ENCODE measurements at places on chromosomes 2 and 18. TPM values are rescaled to one million over a fixed set of nuclear protein-coding genes. Genes with fewer than 3 reads are reported as not detected.
A peak's percentile ranks its signal among the peaks of the same experiment; 100 is the strongest.

DNA sequence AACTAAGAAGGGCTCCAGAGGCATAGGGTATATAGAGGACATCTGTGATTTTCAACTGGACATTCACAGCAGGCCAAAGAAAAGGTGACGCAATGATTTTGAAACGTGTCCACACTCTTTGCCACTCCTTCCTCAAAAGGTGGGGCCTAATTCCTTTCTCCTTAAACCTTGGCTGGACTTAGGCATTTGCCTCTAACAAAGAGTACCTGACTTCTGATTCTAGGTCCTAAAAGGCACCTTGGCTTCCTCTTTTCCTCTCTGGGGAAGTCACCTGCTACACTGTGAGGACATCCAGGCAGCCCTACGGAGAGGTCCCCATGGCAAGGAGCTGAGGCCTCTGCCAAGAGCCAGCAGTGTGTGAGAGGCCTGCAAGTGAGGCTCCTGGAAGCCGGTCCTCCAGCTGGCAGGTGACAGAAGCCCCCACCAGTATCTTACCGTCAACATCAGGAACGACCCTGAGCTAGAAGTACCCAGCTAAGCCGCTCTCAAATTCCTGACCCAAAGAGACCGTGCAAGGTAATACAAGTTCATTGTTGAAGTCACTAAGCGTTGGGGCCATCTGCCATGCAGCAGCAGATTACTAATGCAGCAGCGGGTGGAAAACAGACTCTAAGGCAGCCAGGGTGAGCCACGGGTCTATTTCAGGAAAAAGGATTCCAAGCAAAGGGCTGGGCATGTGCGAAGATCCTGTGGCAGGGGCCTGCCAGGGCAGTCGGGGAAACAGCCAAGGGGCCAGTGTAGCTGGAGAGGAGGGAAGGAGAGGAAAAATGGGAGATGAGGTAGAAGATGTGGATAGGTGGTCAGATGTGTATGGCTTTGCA lies 7.4 kb upstream of the HES6 start:
- no peak for DNase-seq

GRCh38 chr2:127694986-127695385 lies 6.3 kb upstream of the SFT2D3 start:
- DNase-seq: no peak

- no peak for DNase-seq
Observed at GRCh38 chr2:101690547-101691152, 6.9 kb upstream of the MAP4K4 start.

Gene SCYGR4
- 1.3 TPM for total RNA-seq

DNA sequence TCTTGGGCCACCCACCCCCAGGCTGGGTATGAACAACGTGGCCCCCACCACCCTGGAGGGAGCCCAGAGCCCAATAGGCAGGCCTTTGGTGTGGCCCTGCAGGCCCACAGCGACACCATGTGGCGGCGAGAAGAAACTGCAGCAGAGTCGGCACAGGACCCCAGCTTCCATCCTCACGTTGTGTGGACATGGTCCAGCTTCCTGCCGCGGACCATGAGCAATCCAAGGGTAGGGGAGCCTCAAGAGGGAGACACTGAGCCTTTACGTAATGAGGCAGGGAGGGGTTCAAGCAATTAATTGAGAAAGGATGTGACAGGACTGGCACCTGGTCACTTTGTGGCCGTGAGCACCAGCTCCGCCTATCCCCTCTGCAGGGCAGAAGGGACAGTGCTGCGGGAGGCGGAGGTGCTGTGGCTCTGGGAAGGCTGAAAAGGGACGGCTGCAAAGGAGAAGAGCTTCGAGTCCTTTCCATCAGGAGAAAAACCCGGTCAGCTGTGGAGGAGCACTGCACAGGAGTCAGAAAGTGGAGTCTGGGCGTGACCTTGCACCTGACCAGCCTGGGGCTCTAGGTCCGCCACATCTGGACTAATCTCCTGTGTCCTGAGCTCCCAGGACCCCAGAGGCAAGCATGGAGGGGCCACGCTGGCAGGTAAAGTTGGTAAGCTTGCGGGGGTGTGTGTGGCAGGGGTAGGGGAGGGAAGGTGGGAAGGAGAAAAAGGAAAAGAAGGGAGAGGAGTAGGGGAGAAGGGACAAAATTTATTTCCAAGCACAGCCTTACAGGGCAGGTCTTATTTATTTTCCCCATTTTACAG lies 44.9 kb downstream of the TMEM37 start:
- DNase-seq: peak; percentile 75

- DNase-seq: peak; percentile 33
Observed at GRCh38 chr18:2891526-2892431, 45.0 kb downstream of the EMILIN2 start.

Gene SCTR
- total RNA-seq: not detected

DNA sequence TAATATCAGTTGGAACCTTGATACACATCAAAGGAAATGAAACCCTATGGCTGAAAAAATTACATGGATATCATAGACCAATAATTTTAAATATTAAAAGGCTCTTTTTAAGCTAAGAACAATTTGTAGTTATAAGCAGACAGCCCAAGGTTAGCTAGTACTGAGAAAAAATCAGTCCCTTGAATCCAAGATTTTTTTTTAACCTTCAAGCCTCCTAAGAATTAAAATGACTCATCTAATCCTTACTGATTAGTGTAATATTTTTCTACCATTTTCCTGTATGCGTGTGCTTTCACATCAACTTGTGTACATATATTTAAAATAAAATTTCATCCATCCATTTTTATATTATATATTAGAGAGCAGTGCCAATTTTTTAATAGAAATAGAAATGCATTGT lies 1004.9 kb upstream of the ZEB2 start:
- DNase-seq: no peak

- no peak for DNase-seq
Observed at GRCh38 chr18:69282371-69282770, 118.3 kb upstream of the DOK6 start.

GRCh38 chr18:12934454-12935071 lies 13.2 kb upstream of the SEH1L start:
- DNase-seq: peak; percentile 85

DNA sequence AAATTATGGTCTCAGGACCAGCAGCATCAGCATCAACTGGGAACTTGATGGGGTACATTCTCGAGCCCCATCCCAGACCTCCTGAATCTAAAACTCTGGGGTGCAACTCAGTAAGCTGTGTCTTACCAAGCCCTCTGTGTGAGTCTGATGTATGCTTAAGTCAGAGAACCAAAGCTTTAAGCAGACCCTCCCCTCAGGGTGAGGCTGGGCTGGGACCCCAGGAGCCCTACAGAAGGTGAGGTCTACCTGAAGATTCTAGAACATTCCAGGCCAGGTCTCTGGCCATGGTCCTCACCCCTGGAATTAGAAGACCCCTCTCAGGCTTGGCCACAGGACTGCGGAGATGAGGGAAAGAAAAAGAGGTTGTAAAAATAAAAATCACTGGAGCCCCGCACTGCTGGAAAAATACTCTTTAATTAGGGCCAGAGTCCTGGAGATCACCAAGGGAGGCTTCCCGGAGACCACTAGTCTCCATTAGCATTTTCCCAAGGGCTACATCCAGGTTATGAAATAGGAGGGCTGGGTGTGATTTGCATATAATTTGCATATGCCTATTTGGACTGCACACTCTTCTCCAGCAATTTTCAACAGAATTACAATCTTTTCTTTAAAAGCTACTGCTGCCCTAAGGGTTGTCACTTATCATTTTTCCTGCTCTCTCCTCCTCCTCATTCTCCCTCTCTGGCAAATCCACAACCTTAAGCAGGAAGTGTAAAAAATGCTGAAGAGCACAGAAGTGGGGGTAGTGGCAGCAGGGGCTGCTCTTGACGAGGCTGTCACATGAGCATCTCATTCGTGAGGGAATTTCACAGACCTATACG lies 100.2 kb downstream of the ZBTB7C start:
- peak; percentile 26 for DNase-seq

DNA sequence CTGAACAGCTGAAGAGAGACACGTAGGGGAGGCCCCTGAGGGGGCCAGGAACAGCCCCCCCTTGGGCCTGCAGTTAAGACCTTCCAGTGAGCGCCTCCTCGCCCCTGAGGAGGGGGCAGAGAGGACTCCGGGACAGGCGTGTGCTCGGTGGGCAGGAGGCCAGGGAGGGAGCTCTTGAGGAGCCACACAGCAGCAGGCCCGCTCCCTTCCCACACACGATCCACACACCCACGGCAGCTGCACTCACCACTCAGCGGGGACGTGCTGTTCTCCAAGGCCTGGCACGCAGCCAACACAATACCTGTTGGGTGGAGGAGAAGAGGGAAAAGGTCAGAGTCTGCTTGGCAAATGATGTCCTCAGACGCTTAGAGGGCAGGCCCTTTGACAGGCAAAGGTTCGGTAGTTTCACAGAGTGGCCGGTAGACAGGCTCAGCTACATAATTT lies 39.0 kb downstream of the TGFA start:
- DNase-seq: no peak

- no peak for DNase-seq
Observed at GRCh38 chr18:22428672-22429071, 11.0 kb upstream of the CTAGE1 start.

- no peak for DNase-seq
Observed at GRCh38 chr18:4631239-4631638, 176.1 kb upstream of the DLGAP1 start.

DNA sequence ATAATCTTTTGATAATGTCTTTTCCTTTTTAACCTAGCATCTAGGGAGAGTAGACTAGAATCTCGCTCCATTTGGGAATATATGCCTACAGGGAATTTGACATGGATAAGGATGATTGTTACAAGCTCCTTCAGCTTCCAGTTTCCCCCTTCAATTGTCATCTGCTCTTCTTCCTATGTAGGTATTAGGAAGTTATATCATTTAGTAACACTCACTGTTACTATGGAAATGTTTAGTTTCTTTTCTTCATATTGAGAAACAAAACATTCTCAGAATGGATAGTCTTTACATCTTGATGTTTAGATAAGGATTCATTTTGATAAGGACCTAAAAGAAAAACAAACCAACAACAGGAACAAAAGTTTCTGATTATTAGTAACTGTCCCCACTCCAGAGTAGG lies 127.6 kb downstream of the PHLPP1 start:
- no peak for DNase-seq

DNA sequence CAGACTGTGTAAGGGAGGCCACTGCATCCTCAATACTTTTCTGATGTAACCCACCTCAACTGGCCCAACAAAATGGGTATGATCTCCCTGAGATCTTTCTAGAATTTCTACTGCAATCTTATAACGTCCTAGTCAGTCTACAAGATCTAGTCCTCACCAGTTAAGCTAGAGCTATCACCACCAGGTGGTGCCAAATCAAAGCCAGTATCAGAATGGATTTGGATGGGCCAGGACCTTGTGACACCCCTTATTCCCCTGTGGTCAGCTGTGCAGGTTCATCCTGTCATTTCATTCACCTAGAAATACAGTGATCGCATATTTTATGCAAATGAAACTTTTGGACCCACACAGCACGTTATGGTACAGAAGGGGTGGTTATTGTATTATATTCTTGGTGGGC lies 90.3 kb downstream of the OLA1 start:
- no peak for DNase-seq

DNA sequence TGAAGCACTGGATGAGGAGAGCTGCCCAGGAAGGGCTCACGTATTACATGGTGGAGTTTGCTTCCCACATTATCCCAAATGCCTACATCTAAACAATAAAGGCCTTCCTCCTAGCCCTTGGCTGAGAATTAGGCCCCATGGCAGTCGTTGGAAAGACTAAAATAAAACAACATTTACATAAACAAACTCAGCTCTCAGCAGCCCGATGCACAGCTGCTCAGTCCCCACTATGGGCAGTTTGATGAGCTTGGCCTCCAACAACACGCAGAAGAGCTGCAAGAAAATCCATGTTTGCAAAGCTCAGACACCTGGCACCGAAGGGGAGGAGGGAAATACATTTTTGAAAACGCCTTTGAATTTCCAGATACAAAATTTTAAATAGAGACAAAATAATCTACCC lies 352.4 kb downstream of the EIPR1 start:
- DNase-seq: no peak

DNA sequence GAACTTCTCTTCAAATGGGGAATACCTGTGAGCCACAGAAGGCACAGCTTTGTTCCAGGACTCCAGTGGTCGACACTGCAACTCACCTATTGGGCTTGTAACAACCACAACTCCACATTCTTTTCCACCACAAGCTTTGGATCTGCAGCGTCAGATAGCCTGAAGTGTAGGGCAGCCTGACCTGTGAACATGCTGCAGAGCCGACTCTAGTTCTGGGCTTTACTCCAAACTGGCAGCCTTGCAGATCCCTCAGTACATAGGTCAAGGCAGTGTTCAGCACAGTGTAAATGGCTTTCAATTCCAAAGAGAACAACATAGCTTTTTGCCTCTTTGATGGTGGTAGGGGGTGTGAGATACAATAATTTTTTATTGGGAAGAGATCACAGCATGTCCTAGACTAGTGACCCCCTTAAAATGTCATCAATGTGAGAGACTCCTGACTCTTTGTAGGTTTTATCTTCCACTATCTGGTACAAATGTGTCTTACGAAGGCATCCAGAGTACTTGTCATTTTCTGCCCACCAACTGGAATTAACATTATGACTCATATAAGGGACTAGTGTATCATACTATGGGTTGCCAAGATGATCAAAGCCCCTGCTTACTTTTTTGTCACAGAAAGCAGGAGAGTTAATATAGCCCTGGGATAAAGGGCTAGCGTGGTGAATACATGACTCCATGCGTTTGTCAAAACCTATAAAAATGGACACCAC lies 149.8 kb downstream of the COPS8 start:
- no peak for DNase-seq

Measured in suprapubic skin (tissue), 4 donors.